ENCODE measurements at places on chromosomes 6 and 20.

DNA sequence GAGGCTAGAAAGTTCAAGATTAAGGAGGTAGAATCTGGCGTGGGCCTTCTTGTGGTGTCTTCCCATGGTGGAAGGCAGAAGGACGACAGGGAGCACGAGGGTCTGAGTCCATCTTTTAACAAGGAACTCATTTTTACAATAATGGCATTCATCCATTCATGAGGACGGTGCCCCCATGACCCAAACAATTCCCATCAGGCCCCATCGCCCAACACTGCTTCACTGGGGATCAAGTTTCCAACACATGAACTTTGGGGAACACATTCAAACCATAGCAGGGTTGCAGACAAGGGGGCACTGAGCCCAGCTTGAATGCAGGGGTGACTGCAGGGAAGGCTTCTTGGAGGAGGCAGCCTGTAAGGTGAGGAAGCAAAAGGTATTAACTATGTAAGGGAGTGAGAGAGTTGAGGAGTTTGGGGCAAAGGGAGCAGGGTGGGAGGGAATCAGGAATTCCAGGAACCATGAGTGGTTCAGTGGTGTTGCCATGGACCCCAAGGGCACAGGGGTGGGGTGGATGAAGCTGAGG is 5.5 kb downstream of the RAB44 start:
- DNase-seq, result no peak

GRCh38 chr6:100913400-100914276 is 32.5 kb upstream of the ASCC3 start:
- no peak for DNase-seq

DNA sequence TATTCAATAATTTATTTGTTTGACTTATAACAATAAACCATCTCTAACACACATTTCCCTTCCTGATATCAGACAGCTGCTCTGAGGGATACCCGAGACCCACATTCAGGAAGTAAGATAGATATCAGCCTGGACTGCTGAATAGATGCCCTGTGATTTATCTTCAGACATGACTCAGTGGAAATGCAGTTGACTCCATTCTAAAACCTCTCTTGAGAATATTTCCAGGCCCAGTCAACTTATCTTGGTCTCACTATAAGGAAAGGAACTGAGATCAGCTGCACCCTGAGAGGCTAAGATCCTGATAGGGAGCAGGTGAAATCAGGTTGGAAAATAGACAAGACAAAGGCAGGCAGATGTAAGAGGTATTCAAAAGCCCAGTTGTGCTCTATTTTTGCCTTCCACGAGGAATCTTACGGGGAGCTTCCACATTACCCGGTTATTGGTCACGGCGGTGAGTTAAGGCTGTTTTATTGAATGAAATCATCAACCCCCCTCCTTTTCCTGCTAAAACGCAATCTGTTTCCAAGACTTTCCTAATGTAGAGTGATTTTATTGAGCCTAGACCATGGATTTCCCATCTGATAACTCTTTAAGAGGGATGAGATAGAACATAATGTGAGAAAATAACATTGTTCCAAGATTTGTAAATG is 25.5 kb downstream of the C6orf15 start:
- DNase-seq, result peak; percentile 80

DNA sequence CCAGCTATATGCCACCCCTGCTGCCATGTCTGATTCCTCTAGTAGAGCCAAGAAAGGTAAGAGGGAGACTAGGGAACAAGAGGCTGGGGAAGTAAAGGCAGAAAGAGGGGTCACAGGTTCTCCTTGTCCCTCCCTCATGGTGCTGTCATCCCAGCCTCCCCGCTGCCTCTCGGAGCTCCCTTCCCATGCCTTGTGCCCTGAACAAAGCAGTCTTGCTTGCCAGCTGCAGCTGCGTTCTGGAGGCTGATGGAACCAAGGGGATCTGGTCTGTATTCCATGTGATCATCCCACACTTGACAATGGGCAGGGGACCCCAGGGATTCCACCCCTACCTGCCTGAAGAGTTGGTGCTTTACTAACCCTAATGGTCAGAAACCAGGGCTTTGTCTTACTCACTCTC is 61.4 kb downstream of the DAAM2 start:
- no peak for DNase-seq

GRCh38 chr20:44704551-44704971 is 10.6 kb upstream of the CCN5 start:
- DNase-seq, result no peak

DNA sequence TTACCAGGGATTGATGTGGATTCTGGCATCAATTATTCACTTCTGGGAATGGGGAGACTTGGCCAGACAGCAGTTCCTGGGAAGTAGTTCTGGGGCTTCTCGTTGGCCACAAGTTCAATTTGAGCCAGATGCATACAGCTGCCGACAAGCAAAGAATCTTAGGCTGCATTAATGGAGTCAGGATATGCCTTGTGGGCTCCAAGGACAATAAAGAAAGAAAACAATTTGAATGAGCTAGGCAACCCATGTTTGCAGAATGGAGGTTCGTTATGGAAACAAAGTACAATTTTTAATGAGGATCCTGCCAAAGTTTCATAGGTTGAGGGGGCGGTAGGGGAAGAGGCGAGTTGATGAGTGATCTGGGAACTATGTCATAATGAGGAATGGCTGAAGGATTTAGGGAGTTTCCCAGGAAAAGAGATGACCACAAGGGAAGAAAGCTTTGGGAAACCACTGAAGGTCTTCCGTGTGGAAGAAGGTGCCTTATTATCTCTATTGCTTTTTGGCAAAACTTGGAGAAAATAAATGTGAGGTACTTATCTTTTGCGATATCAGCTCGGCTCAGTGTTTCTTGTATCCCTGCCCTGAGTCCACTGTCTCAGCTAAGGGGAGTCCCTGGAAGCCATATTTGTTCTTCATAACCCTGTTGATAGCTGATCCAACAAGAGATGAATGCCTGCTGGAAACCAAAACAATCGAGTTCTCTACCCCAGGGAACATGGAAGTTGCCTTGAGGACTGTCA is 181.0 kb upstream of the ZNF217 start:
- no peak for DNase-seq

- no peak for DNase-seq
These were observed 42.8 kb upstream of the RALGAPA2 start for GRCh38 chr20:20755231-20755630.

DNA sequence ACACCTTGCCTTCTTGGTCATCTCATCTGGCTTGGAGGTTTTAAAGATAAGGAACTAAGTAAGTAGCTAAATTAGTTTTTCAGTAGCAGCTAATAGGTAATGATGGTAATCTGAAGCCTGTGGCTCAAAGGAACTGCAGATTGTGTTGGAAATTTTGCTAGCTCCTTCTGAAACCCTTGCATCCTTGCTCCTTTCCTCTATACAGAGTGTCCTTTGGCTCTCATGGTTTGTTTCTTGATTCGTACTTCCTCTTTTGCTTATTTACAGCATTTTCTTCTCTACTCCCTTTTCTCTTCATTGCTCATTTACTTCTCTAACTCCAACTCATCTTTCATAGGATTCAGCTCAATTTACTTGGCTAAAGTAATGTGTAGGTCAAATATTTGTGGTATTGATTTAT is 19.0 kb downstream of the LRRC1 start:
- peak; percentile 21 for DNase-seq

GRCh38 chr6:33426590-33427511 is 7.0 kb downstream of the SYNGAP1 start:
- DNase-seq, result no peak

- DNase-seq, result peak; percentile 68
These were observed 85.7 kb upstream of the FOXC1 start for GRCh38 chr6:1524040-1524480.

DNA sequence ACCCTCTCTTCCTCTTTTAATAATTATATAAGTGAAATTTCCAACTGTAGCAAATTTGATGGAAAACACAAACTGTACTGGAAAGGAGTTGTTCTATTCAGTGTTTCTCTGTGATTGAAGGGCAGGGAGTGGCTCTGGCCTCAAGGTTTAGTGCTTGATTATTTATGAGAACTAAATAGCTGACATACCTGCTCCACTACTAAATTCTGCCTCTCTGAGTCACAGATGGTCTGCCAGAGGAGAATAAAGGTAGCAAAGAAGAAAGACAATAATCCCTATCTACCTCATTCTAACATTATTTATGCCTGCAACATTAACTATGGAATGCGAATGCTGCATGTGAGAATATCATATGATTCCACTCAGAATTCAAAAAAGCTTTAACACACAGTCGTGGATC is 9.3 kb downstream of the BMP5 start:
- no peak for DNase-seq

- peak; percentile 51 for DNase-seq
These were observed 99.8 kb downstream of the HIVEP2 start for GRCh38 chr6:142845143-142845571.

DNA sequence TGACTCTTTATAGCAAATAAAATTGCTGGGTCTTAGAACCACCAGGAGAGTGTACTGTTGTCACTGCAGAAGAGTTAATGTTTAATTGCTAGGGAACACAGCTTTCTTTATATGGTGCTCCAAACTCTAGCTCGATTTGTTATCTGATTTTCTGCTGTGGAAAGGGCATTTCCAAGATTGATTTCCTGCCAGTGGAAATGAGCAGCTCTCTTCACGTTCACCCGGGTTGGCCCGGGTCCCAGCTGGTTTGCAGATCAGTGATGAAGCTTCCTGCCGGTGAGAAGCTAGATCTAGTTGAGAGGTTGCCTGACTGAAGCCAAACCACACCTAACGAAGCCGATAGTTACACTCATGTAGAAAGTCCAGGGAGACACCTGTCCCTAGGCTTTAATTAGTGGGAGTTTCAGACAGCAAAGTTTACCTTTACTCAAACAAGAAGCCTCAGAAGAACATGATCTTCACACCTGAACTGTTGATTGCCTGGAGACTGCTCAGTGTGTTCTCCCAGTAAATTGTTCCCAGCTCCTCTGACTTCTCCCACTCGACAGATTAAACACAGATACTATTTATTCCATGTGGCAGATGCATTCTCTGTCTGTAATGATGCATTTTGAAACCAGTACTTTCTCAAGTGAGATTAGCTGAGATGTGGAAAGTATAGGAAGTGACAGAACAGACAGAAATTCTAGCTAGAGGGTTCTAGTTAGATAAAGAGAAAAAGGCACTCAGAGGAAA is 27.8 kb downstream of the PAQR8 start:
- DNase-seq, result peak; percentile 79

DNA sequence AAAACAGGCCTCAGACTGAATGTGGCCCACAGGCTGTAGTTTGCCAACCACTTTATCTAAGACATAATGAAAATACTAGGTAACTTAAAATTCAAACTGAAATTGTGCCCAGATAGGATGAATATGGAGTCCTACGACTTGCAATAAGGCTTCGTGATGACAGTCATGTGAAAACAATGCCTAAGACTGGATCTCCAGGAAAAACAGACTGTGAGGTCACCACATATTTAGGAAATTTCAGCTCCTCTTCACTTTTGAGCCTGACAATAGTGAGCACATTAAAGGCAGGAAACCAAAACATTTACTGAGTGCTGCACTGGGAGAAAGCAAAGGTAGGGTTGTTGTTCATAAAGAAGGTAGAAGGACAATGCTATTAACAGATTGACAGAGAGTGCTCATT is 50.0 kb downstream of the RTN4IP1 start:
- no peak for DNase-seq

DNA sequence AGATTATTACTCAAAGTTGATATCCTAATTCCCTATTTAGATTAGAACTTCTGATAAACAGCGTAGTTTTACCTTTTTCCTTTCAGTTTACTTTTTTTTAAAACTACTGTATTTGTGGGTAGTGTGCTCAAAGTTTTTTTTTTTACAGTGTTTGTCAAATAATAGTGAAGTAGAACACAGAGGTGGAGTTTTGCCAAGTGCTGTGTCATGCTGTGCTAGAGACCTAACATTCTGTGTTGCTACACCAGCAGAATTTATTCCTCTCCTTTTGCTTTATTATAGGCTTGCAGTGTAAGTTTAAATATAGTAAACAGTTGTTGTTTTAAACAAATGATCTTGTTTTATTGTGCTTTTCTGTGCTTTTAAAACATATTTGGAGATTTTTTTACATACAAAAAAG is 125.4 kb downstream of the HIVEP1 start:
- peak; percentile 67 for DNase-seq

GRCh38 chr6:5305968-5306626 is 44.8 kb downstream of the FARS2 start:
- no peak for DNase-seq

DNA sequence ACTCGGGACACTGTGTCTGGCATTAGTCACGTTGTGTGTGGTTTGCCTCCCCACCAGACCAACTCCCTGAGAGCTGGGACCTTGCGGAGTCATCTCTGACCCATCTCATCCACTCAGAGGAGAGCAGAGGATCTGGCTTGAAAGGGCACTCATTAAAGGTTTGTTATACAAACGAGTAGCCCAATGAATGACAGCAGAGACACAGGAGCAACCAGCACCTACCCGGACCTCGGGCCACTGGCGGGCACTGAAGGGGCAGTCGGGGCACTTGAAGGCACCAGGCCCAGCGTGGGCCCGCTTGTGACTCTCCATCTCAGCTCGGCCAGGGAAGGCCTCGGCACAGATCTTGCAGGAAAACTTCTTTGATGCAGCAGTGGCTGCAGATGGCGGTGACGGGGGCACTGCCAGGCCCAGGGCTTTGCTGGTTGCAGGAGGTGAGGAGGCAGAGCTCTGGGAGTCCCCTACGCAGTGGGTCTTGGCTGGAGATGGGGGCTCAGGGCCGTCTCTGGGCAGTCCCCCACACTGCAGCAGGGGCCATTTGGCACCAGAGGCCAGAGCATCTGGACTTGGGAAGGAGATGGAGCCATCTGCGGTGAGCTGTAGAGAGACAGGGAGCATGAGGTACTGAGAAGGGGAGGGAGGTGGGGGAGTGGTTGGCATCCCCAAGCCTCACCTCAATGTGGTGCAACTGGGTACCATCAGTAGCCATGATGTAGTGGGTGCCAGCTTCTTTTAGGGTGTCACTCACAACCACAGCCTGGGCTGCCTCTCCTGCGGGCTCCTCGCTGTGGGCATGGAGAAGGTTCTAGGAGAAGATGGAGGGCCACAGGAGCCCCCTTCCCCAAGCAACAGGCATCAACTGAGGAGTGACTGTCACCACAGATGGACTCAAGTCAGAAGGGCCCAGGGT is 17.7 kb downstream of the PCIF1 start:
- DNase-seq, result no peak

DNA sequence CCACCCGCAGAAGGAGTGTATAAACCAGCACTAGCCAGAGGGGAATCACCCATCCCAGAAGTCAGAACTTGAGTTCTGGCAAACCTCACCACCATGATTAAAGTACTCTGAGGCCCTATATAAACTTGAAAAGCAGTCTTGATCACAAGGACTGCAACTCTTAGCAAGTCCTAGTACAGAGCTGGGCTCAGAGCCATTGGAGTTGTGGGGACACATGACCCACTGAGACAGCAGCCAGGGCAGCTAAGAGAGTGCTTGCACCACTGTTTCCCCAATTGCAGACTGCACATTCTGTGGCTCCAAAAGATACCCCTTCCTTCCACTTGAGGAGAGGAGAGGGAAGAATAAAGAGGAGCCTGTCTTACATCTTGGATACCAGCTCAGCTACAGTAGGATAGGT is 4.7 kb upstream of the MCM9 start:
- no peak for DNase-seq

Data from common myeloid progenitor, CD34-positive (primary cell).